PC-9 (cell line): ENCODE measurements at places on chromosomes 5 and 9.

DNA sequence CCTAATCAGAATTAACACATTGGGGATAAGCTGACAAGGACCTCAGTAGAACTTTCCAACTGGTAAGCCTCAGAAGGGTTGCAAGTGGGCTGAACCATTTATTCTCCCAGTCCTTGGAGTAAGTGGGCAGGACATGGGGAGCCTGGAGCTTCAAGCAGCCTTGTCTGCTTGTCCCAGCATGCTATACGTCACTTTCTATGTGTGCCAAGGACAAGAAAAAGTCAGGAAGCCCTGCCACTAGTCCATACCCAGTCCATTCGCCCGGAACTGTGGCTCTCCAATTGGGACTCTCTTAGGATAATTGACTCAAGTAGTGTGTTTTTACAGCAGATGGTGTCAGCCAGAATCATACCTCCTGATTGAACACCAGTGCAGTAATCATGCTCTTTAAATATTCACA lies 62.6 kb upstream of the FRRS1L start:
- H3K4me1 ChIP-seq: peaks cover 18% of the 10 kb centered on the region
- no peak overlapping the region for H3K4me3 ChIP-seq
- no peak for DNase-seq
- H3K27ac ChIP-seq: no peak overlapping the region
- no peaks in the 10 kb centered on the region for H3K27me3 ChIP-seq
- no peaks in the 10 kb centered on the region for H3K36me3 ChIP-seq

DNA sequence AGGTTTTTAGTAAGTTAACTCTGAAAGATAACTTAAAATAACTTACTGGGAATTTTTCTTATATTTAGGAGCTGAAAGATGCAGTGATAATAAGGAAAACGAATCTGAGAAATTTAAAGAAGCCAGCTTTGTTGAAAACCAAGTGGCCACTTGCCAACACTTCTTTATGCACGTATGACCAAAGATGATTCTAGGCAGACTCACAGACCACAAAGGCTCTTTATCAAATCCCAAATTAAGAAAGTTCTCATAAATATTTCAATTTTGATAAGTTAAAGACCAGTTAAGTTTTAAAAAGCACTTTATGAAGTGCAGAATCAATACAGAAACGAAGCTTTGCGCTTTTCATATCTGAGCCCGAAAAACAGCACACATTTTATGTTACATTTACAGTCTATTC lies 1.5 kb downstream of the AFF4 start:
- H3K27me3 ChIP-seq: no peaks in the 10 kb centered on the region
- H3K4me1 ChIP-seq: peaks cover 23% of the 10 kb centered on the region
- H3K27ac ChIP-seq: peak overlapping the region; percentile 82
- H3K4me3 ChIP-seq: peak overlapping the region; percentile 80
- no peaks in the 10 kb centered on the region for H3K36me3 ChIP-seq

- no peak for DNase-seq
- H3K36me3 ChIP-seq: no peaks in the 10 kb centered on the region
- no peak overlapping the region for H3K27ac ChIP-seq
- no peaks in the 10 kb centered on the region for H3K4me1 ChIP-seq
- H3K4me3 ChIP-seq: no peak overlapping the region
- H3K27me3 ChIP-seq: no peaks in the 10 kb centered on the region
Observed at GRCh38 chr9:107054146-107054545, 191.2 kb downstream of the ZNF462 start.

- no peak overlapping the region for H3K27ac ChIP-seq
- no peak overlapping the region for H3K4me3 ChIP-seq
- no peak for DNase-seq
- no peaks in the 10 kb centered on the region for H3K4me1 ChIP-seq
Observed at GRCh38 chr9:114493521-114494184, 11.6 kb downstream of the WHRN start.

DNA sequence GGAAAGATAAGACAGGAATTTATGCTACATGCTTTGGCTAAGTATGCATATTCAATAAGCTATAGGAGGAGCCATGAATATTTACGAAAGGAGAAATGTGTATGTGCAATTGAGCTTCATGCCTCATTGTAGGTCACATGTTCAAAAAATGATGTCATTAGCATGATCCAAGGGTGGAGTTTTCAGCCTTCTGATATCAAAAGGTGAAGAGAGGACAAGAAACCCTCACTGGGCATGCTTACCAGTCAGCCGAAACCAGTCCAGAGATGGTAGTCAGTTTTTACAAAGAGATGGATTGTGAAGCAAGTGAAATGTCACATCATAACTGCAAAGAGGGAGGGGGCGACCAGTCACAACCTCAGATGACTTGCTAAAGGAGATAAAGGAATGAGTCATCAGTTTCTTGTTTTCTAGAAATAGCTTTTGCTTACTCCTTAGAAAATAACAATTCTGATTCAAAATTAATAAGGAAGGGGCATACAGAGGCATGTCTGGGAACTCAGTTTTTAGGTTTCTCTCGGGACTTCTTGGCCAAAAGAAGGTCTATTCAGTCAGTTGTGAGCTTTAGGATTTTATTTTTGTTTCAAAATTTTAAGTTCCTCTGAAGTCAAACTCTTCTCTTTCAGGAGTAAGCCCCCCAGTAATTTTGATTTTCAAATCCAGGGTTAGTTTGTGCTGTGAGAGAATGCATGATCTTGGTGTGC lies 1067.8 kb upstream of the EDIL3 start:
- DNase-seq: peak; percentile 3
- H3K4me1 ChIP-seq: 0 out of 2 replicates have a peak, but pooled peaks cover 3% of the 10 kb centered on the region
- no peak overlapping the region for H3K4me3 ChIP-seq
- no peak overlapping the region for H3K27ac ChIP-seq
